ENCODE measurements at places on chromosomes 4 and X. TPM values are rescaled to one million over a fixed set of nuclear protein-coding genes. Genes with fewer than 3 reads are reported as not detected.

RTL5 gene
- 1.0 TPM for total RNA-seq

RGN gene
- total RNA-seq: 6.2 TPM

ADH1A gene
- not detected for total RNA-seq

FAM193A gene
- total RNA-seq: 19.0 TPM

MUC7 gene
- not detected for total RNA-seq

DNA sequence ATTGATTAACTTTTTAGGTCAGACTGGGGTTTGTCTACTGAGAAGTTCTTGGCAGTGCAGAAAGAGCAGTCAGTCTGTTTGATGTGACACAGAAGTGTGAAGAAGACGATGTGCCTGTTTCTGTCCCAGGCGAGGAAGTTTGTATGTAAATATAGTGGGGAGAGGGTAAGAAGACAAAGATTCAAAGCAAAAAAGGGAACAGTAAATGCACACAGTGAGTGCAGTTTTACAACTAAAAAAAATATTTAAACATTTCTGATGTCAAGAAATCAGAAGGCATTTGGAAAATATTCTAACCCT, 264.9 kb downstream of the RAPGEF2 start:
- no peak for DNase-seq

DNA sequence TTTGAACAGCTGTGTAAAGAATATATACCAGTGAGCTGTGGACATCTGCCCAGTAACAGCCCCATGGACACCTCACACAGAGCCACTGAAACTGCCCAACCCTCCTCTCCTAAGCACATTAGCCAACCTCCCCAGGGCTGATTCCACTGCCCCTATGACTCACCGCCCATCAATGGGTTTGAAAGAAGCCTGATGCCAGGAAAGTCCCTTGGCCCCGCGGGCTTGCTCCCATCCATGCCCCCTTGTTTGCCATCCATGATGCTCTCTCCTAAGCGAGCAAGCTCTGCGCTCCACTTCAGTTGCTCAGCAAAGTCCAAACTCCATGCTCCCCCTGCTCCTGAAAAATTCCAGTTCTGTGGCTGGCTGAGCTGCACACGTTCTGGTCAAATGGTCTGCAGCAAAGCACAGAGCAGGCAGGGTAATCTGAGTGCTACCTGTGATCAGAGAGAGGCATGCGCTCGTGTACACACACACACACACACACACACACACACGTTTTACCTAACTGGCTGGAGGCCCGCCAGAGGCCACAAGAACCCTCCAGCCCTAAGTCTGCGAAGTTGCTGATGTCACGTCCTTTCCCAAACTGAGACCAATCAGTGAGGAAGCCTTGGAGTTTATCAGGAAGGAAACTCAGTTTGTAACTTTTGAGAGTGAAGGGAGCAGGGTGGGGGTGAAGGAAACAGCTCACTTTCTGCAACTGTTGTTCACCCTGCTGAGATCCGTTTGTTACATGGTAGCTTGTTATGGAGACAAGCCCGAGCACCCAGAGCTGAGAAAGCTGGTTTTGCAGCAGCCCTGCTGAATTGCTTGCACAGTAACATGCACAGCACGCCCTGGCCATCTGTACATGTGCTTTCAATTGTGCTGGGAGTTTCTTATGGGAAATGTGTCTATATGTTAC, at the start of gene ASB9:
Gene ASB9 (minus strand): TSS at position 466 of the 904 bp plus-strand sequence. CDS start 209 bp downstream, at position 257.
- peak; percentile 74 for DNase-seq

GRCh38 chr4:137378393-137378792, 153.9 kb downstream of the PCDH18 start:
- no peak for DNase-seq

- DNase-seq: no peak
These were observed 73.9 kb downstream of the TRPC5 start for GRCh38 chrX:112008724-112009123.

DNA sequence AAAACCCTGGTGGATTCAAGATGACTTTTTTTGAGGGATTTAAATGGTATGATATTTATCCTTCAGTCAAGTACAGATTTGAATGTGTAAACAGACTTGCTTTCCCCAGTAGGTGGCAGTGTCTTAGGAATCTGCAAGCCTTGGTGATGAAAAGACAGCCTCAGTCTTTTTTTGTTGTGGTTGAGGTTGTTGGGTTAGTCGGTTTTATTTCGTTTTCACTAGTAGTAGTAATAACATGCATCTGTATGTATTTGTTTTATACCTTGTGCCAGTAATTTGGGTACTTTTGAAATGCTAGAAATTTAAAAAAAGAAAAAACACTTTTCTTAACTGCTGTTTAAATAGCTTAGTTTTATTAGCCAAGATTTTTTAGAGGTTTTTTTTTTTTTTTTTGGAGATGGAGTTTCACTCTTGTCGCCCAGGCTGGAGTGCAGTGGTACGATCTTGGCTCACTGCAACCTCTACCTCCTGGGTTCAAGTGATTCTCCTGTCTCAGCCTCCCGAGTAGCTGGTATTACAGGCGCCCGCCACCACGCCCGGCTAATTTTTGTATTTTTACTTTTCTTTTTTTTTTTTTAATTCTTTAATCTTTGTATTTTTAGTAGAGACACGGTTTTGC, 39.2 kb downstream of the COPS4 start:
- peak; percentile 83 for DNase-seq

GRCh38 chr4:132026166-132026565, 1122.9 kb upstream of the PCDH10 start:
- DNase-seq: no peak

GRCh38 chrX:106615041-106615440, 3.3 kb downstream of the RADX start:
- no peak for DNase-seq

- DNase-seq: peak; percentile 41
These were observed 141.5 kb upstream of the RBPJ start for GRCh38 chr4:26179316-26179760.

GRCh38 chr4:183430317-183430993, 14.0 kb upstream of the CDKN2AIP start:
- DNase-seq: no peak

All from GM23248 (cell line).